ENCODE measurements at places on chromosomes 11 and 22. TPM values are rescaled to one million over a fixed set of nuclear protein-coding genes. Genes with fewer than 3 reads are reported as not detected.

DNA sequence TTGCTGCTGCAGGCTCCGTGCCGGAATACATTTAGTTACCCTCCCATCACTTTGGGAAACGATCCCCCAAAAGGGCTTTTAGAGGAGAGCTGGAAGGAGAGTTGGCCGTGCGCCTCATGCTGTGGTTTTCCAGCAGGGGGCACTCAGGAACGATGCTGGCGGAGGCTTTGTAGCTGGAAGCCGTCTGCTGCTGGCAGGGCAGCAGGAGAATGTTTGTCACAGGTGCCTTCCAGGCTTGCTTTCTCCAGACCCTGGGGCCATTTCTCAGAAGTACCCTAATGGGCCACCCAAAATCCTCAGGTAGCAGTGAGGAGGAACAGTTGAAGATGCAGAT lies 30.0 kb upstream of the CABP7 start:
- peak; percentile 73 for DNase-seq

OR52I2 gene
- total RNA-seq: not detected

DNA sequence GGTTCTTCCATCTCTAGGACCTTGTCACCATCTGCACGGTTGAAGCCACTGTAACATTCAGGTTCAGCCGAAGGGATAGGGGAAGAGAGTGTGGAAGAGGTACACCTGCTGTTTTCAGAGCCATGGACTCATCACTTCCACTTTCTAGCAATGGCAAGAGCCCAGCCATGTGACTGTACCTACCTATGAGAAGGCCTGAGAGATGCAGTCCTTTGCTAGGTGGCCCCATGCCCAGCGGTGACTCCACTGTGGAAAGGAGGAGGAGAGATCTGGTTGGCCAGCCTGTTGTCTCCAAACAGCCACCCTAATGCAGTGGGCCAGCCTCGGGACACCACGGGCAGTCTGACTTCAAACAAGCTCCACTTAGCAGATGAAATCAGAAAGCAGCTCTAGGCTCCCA lies 16.0 kb downstream of the RASD2 start:
- DNase-seq: no peak

- no peak for DNase-seq
Observed at GRCh38 chr11:38648604-38649003, 2050.6 kb upstream of the RAG2 start.

- no peak for DNase-seq
Observed at GRCh38 chr22:45200860-45201511, 37.3 kb downstream of the NUP50 start.

DNA sequence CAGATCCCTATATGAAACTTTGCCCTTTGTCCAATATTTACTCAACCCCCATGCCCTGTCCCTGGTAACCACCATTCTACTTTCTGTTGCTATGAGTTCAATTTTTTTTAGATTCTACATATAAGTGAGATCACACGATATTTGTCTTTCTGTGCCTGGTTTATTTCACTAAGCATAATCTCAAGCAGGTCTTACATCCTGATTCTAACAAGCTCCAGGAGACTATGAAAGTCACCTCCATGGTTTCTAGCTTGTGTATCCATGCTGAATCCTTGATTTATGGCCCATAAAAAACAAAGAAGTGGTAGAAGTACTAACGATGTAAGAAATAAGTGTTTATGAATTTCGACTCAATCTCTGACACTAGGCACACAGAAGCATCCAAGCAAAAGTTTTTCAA lies 68.0 kb downstream of the OR5AK2 start:
- no peak for DNase-seq

DNA sequence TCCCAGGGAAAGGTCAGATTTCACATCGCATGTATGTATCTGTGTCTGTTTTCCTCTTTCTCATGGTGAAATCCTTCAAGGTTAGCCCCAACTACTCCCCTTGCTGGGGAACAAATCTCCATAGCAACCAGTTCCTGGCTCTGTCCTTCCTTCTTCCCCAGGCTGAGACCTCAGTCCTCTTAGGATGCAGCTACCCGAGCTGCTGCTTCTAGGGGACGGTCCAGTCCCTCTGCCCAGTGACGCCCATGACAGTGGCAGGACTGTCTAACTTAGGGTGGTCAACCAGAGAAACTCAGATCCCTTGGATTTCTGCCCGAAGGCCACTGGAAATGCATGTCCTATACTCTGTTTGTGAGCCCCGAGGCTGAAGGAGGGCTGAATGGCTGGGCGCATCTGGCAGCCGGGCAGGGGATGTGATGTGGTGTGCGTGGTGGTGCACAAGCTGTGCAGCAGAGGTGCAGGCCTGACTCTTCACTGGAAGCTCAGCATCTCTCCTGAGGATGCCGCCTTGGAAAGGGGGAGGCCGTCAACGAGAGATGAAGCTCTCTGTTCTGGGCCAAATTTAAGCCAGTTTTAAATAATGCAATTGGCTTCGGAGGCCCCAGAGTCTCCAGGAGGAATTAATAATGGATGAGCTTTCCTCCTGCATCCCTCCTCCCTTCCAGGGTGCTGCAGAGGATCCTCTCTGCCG lies 118.7 kb upstream of the B3GAT1 start:
- no peak for DNase-seq

GRCh38 chr11:107682572-107682971 lies 29.3 kb downstream of the SLN start:
- no peak for DNase-seq

- DNase-seq: peak; percentile 54
Observed at GRCh38 chr22:50568626-50569025, 5.9 kb upstream of the SYCE3 start.

GRCh38 chr11:19892387-19892786 lies 179.8 kb downstream of the NAV2 start:
- DNase-seq: no peak

RANBP1 gene
- total RNA-seq: 126 TPM

GRCh38 chr11:119509282-119509841 lies 86.4 kb upstream of the THY1 start:
- DNase-seq: no peak

- no peak for DNase-seq
Observed at GRCh38 chr22:24494167-24494527, 985 bp upstream of the UPB1 start.

Data from Peyer's patch (tissue), 4 donors.